Mesothelial cell of epicardium (in vitro differentiated cells): ENCODE measurements at places on chromosomes 6 and 20. TPM values are rescaled to one million over a fixed set of nuclear protein-coding genes. Genes with fewer than 3 reads are reported as not detected.

Gene ULBP1
- 0.07 to 0.11 TPM (median 0.11 TPM) in 3 replicates for total RNA-seq

Gene SPEF1
- total RNA-seq, result 0.27 to 0.40 TPM (median 0.34 TPM) in 3 replicates

Gene MLIP
- 0.27 to 1.0 TPM (median 0.78 TPM) in 3 replicates for total RNA-seq

Gene PPARD
- 19.5 to 21.7 TPM (median 20.8 TPM) in 3 replicates for total RNA-seq

Gene WFDC10B
- total RNA-seq, result not detected in 3 replicates

Gene DYNLT2
- total RNA-seq, result 1.7 to 2.7 TPM (median 2.4 TPM) in 3 replicates

Gene SLC17A1
- not detected in 3 replicates for total RNA-seq

DNA sequence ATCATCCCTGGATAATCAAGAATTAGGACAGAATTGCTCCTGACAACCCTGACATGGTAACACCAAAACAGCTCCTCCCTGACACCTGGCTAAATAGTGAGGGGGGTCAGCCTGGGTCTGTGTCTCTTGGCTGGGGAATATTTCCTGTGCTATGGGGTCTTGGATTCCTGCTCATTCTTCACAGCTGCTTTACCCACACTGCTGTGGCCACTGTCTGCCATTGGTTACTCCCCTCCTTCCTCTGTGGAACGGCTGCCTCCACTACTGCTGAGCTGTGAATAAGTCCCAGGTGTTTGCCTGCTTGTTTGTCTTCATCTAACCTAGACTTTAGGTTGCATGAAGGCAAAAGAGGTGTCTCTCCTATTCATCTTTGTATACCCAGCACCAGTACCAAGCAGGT lies 33.9 kb upstream of the TXLNB start:
- no peak overlapping the region for H3K27ac ChIP-seq
- DNase-seq, result no peak
- H3K36me3 ChIP-seq, result no peaks in the 10 kb centered on the region
- no peak overlapping the region for H3K4me3 ChIP-seq
- H3K4me1 ChIP-seq, result peaks cover 30% of the 10 kb centered on the region

DNA sequence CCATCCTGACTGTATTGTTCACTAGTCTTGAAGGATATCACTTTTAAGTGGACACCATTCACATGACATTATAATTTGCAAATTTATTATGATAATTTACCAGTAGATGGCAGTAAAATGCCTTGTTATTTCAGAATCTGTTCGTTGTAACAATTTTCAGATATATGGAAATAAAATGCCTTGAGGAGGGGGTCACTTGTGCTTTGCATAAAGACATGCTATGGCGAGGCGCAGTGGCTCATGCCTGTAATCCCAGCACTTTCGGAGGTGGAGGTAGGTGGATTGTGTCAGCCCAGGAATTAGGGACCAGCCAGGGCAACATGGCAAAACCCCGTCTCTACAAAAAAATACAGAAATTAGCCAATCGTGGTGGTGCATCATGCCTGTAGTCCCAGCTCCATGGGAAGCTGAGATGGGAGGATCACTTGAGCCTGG lies 9.0 kb upstream of the NCOA6 start:
- peaks cover 17% of the 10 kb centered on the region for H3K27me3 ChIP-seq
- no peak overlapping the region for H3K4me3 ChIP-seq
- H3K4me1 ChIP-seq, result peaks cover 2% of the 10 kb centered on the region
- peak; percentile 31 for DNase-seq
- no peak overlapping the region for H3K27ac ChIP-seq

DNA sequence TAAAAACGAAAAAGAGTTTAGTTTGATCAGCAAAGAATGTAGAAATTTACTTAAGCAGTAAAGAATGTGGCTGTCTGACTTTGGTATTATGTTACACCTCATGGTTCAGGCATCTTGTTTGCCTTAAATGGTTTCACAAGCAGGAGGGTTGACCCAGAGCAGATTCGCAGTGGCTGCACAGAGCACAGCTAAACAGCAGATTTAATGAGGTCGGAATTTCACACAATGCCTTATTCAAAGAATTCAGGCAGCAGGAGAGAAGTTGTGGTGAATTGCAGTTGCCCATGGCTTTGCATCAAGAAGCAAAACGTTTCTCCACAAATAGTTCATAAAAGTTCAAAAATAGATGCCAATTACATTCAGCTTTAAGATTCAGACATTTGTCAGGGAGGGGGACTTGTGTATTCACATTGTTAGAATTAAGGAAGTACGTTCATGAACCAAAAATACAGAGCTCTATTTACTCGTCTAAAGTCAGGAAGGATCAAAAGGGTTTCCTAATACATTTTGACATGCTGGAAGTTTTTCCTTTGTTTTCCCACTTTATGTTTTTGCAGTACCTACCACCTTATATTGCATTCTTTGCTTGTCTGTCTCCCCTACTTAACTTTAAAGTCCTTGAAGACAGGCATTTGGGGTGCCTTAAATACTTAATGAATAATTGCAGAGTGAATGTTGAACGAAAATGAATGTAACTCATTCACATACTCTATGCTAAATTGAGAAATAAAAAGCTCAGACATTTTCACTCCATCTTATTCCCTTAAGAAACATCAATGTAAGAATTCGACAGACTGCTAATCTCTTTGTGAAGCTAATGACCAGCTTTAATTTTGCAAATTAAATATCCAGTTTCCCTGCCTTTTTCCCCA lies 1163.6 kb upstream of the CITED2 start:
- H3K4me1 ChIP-seq, result peaks cover 26% of the 10 kb centered on the region
- peak overlapping the region; percentile 4 for H3K4me3 ChIP-seq
- peaks cover 20% of the 10 kb centered on the region for H3K36me3 ChIP-seq
- peak overlapping the region; percentile 95 for H3K27ac ChIP-seq
- H3K27me3 ChIP-seq, result no peaks in the 10 kb centered on the region

DNA sequence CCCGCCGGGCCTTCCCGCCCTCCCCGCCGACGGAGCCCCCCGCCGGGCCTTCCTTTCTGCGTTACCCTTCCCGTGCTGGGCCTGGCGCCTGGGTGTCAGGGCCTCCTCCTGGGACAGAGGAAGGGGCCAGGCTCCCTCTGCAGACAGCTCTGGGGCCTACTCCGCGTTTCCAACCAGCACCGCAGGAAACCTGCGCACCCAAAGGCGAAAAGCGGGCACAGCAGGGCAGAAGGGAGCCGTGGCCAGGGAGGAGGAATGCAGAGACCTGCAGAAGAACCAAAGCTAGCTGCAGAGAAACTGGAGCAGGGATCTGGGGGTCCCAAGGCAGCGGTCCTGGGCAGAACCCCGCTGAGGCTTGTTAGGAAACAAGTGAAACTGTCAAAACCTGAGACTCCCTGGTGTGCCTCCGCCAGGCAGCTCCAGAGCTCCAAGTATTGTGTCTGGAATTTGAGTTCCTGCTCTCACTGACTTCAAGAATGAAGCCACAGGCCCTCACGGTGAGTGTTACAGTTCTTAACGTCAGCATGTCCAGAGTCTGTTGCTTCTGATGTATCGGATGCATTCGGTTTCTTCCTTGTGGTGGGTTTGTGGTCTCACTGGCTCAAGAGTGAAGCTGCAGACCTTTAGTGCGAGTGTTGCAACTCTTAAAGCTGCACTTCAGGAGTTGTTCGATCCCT lies 33.3 kb downstream of the IRF4 start:
- H3K4me1 ChIP-seq, result no peaks in the 10 kb centered on the region
- no peaks in the 10 kb centered on the region for H3K36me3 ChIP-seq
- H3K27me3 ChIP-seq, result peaks cover 14% of the 10 kb centered on the region
- DNase-seq, result no peak
- no peak overlapping the region for H3K4me3 ChIP-seq

- H3K27me3 ChIP-seq, result no peaks in the 10 kb centered on the region
- DNase-seq, result no peak
- H3K4me3 ChIP-seq, result no peak overlapping the region
- H3K36me3 ChIP-seq, result no peaks in the 10 kb centered on the region
- no peaks in the 10 kb centered on the region for H3K4me1 ChIP-seq
Measured at GRCh38 chr6:25041485-25042035, 105.8 kb upstream of the RIPOR2 start.

DNA sequence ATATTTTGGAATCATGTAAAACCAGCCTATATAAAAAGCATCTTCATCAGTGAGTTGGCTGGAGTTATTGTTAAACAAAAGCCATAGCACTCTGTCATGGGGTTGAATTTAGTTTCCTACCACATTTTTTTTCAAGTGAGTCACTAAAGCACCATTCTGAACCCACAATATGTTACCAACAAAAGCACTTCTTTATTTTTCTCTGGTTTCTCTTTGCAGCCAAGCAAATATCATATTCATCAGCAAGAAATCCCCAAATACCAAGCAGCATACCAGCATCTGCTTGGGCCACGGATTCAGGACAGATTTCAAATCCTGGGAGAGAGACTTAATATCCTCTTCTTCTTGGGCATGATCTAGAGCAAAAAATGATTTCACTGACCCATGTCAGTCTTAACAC lies 441.4 kb downstream of the BCKDHB start:
- H3K4me1 ChIP-seq, result peaks cover 4% of the 10 kb centered on the region
- no peak overlapping the region for H3K4me3 ChIP-seq
- no peak overlapping the region for H3K27ac ChIP-seq
- no peak for DNase-seq
- no peaks in the 10 kb centered on the region for H3K27me3 ChIP-seq

- H3K4me1 ChIP-seq, result peaks cover 10% of the 10 kb centered on the region
- H3K36me3 ChIP-seq, result no peaks in the 10 kb centered on the region
- H3K4me3 ChIP-seq, result no peak overlapping the region
- no peaks in the 10 kb centered on the region for H3K27me3 ChIP-seq
Measured at GRCh38 chr6:93675856-93676417, 256.6 kb upstream of the EPHA7 start.

DNA sequence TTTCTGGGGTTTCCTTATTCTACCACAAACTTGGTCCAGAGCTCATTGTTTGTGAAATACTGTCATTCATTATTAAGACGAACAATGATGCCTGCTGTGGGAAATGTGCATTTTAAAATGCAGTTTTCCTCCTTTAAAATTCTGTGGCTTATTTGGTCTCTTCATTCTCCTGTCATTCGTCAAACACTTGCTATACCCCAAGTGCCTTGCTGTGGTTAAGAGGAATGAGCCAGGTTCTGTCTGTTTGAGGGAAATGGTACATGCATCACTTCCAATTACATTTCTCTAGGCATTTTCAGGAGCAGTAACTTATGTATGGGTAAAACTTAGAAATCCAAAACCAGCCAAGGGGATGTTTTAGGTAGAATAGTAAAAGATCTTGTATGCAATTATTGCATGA lies 1087.7 kb downstream of the KIF16B start:
- H3K27me3 ChIP-seq, result no peaks in the 10 kb centered on the region
- H3K36me3 ChIP-seq, result peaks cover 2% of the 10 kb centered on the region
- no peak overlapping the region for H3K27ac ChIP-seq
- no peak overlapping the region for H3K4me3 ChIP-seq
- no peak for DNase-seq
